ENCODE measurements at places on chromosomes 6 and 20.

DNA sequence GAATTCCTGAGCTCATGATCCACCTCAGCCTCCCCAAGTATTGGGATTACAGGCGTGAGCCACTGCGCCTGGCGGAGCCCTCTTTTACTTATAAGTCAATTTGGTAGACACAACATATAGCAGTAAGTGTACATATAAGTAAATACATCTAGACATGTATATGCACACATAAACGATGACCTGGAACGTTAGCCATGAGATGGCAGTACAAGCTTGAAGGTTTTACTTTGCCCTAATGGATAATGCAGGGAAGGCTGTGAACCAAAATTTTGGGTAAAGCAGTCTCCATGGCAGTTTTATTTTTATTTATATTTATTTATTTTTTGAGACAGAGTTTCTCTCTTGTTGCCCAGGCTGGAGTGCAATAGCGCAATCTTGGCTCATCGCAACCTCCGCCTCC lies 2.4 kb upstream of the GNMT start:
- DNase-seq: no peak

- DNase-seq: no peak
These were observed 197.0 kb downstream of the SIM1 start for GRCh38 chr6:100267721-100268123.

GRCh38 chr20:46293084-46293483 lies 15.2 kb downstream of the CDH22 start:
- no peak for DNase-seq

GRCh38 chr6:20105838-20106237 lies 106.4 kb downstream of the MBOAT1 start:
- DNase-seq: no peak

GRCh38 chr20:3334156-3334943 lies 73.1 kb downstream of the DNAAF9 start:
- DNase-seq: no peak

All from hypothalamus (tissue), 51 donors.